MG63 (cell line): ENCODE measurements at places on chromosomes 1 and 21. TPM values are rescaled to one million over a fixed set of nuclear protein-coding genes. Genes with fewer than 3 reads are reported as not detected.

Gene GMEB1
- total RNA-seq, result 4.3 and 7.8 TPM in 2 replicates

Gene TRNP1
- total RNA-seq, result 4.7 and 8.8 TPM in 2 replicates

Gene CR1L
- not detected in 2 replicates for total RNA-seq

Gene KRTAP13-2
- total RNA-seq, result not detected in 2 replicates

Gene RGS5
- 0.30 and 13.7 TPM in 2 replicates for total RNA-seq

Gene TTC4
- total RNA-seq, result 40.8 and 41.2 TPM in 2 replicates

Gene SPRR5
- not detected in 2 replicates for total RNA-seq

Gene PEX19
- total RNA-seq, result 23.7 and 27.2 TPM in 2 replicates

Gene FHAD1
- total RNA-seq, result 0.33 and 1.1 TPM in 2 replicates

Gene ELAPOR1
- 0.20 TPM in 1 of 2 replicates, not detected in the other for total RNA-seq

Gene TENT5C
- total RNA-seq, result 6.2 and 6.4 TPM in 2 replicates

Gene HES3
- not detected in 2 replicates for total RNA-seq

Gene ATG4C
- 2.1 and 5.1 TPM in 2 replicates for total RNA-seq

Gene CLCA1
- not detected in 2 replicates for total RNA-seq

Gene TMEM52
- total RNA-seq, result not detected in 2 replicates

Gene ZNF670
- 5.2 and 10.5 TPM in 2 replicates for total RNA-seq

Gene GRHL3
- total RNA-seq, result not detected in 2 replicates

Gene KRTAP21-2
- total RNA-seq, result not detected in 2 replicates

Gene CLEC20A
- not detected in 2 replicates for total RNA-seq

Gene C8B
- not detected in 2 replicates for total RNA-seq

Gene RPE65
- not detected in 2 replicates for total RNA-seq

Gene TTC22
- not detected in 2 replicates for total RNA-seq

Gene CDK11B
- 4.5 and 12.8 TPM in 2 replicates for total RNA-seq

- no peak for DNase-seq
Observed at GRCh38 chr1:27554759-27555699, 48.9 kb downstream of the AHDC1 start.

- DNase-seq, result no peak
Observed at GRCh38 chr21:32347977-32348376, 44.8 kb downstream of the URB1 start.

- no peak for DNase-seq
Observed at GRCh38 chr1:20840731-20841130, 53.6 kb upstream of the HP1BP3 start.

DNA sequence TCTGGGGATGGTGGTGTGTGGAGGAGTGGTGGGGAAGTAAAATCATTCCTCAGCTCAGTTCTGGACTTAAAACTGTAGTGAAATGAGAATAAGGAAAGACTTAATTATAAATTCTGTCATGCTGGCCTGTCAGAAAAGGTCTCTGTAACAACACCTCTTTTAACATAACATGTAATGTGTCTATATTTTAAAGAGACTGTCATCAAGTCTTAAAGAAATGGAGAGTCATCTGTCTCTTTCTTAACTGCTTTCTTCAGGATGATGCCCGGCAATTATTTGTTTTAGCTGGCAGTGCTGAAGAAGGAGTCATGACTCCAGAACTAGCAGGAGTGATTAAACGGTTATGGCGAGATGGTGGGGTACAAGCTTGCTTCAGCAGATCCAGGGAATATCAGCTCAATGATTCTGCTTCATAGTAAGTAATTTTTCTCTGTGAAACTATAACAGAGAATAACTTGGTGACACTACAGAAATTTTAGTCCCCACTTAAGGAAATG is 30.6 kb downstream of the GNAI3 start:
- DNase-seq, result peak; percentile 82

- DNase-seq, result peak; percentile 2
Observed at GRCh38 chr1:65247419-65248359, 61.7 kb upstream of the DNAJC6 start.

DNA sequence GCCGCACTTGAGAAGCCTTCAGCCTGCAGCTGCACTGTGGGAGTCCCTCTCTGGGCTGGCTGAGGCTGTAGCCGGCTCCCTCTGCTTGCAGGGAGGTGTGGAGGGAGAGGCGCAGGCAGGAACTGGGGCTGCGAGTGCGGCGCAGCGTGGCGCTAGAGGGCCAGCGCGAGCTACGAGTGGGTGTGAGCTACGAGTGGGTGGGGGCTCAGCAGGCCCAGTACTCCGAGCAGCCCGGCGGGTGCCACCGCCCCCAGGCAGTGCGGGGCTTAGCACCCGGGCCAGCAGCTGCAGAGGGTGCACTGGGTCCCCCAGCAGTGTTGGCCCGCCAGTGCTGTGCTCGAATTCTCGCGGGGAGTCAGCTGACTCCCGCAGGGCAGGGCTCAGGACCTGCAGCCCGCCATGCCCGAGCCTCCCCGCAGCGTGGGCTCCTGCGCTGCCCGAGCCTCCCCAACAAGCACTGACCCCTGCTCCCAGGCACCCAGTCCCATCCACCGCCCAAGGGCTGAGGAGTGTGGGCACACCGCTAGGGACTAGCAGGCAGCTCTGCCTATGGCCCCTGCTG is 1620.1 kb downstream of the BRINP3 start:
- DNase-seq, result no peak

DNA sequence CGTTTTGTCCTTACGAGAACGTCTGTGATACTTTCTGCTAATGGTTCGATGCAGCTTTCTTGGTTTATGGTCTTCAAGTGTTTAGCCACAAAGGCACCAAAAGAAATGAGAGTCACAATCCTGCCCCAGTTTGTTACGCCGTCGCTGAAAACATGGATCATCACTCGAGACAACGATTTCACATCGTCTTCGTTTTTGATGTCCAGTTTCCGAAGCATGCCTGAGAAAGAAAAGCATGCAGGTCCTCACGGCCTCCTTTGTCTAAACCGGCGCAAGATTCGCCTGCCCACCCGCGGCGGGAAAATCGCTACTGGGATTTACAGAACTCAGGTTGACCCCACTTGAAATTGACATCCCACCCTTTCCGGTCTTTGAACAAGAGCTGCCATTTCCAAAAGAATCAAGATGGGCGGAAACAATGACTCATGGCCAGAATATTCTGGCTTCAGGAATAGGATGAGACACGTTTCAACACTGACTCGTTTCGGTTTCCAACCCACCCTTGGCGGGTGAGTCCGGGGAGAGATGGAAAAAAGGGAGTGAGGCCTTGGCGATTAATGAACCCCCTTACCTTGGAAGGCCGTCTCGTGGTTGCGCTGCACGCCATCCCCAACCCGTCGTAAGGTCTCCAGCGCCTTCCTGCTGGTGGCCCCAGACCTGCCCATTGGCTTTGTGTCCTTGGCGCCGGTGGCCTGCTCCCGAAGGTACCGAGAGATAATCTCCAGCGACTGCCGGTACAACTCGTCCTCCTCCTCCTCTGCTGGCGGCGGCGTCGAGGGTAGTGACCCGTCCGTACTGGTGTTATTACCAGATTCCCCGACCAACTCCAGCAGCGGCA is 919 bp downstream of the MCL1 start:
- DNase-seq, result peak; percentile 86

GRCh38 chr1:56257726-56258125 is 321.6 kb downstream of the PLPP3 start:
- DNase-seq, result no peak

DNA sequence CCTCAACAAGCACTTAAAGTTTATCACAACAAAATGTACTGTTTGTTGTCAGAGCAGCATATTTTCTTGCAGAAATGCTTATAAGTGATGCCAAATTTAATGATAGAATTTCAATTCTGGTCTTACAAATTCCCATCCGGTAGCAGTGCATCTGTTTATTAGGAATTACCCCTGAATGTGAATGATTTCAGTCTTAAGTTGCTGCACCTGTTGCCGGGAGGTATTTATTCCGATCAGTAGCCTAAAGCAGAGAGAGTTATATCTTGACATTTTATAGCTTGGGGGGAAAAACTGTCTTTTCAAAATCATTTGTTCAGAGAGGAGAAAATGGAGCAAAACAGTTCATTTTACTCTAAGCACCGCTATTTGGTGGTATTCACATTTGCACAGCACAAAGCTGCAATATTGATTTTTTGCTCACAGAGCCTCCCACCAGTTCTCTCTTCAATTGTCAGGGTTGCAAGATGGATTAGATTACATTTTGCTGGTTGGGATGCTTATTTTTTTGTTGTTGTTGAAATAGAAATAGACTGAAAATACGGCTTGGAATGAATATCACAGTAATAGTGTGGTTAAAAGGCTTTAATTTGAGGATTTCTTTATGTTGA is 98.6 kb downstream of the ADGRL2 start:
- DNase-seq, result no peak

DNA sequence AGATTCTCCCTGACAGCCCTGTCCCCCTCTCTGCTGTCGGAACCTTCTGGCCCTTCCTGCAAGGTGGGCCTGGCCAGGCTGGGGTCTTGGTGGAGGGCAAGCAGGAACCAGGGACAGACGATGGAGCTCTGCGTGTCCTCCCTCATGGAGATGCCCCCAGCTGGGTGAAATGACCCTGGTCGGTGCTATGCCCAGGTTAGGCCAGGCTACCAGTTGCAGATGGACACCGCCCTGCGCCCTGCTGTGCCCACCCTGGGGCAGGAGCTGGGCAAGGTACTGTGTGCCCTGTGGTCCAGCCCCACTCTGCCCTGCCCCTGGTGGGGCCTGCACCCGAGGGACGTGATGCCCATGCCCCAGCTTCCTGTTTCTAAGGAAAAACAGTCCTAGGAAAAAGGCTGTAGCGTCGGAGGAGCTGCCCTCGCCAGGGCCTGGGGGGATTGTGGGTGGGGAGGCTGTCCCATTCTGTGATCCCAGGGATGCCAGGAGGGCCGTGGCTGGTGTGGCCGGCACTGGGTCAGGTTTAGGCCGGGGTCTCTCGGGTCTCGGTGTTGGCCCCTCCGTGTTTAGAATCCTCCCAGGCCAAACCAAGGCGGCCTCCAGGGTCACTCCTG is 77.6 kb downstream of the MORN1 start:
- no peak for DNase-seq

- no peak for DNase-seq
Observed at GRCh38 chr1:56816264-56816663, 2.9 kb downstream of the FYB2 start.

GRCh38 chr1:197706601-197707000 is 68.7 kb downstream of the DENND1B start:
- no peak for DNase-seq

GRCh38 chr1:7501084-7501491 is 270.0 kb upstream of the VAMP3 start:
- DNase-seq, result no peak

DNA sequence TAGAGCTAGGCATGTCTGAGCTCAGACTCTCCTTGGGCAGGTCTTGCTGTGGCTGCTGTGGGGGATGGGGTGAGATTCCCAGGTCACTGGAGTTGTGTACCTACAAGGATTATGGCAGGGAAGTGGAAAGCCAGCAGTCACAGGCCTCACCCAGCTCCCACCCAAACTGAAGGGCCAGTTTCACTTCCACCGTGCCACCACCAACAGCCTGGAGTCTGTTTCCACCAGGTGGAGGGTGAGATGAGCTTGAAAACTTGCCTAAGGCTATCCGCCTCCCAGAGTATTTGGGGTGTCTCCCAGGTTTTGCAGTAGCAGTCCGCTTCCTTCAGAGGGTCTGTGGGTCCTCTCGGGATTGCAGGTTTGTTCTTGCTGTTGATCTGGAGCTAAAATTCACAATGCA is 327.7 kb downstream of the PTPRC start:
- no peak for DNase-seq

DNA sequence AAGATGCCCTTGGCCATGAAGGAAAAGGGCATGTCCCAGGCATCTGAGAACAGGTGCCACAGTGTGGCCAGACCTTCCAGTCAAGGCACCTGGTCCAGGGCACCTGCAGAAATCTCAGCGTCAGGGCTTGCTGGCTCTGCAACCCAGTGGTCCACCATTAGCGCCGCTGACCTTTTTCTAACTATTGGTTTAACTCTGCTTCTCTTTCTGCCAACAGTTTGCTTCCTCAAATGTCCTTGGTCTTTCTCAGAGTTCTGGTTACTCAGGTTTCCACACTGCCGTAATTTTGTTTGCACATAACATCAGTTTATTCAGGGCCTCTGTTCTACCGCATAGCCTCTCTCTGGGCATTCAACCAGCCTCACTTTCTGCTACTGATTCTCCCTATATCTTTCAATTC is 16.5 kb upstream of the FYB2 start:
- no peak for DNase-seq

- no peak for DNase-seq
Observed at GRCh38 chr1:156858959-156859522, at the start of gene INSRR. INSRR (minus strand) TSS chr1:156859117; CDS start chr1:156858621, 496 bp downstream.

GRCh38 chr1:55741516-55741915 is 526.4 kb upstream of the USP24 start:
- no peak for DNase-seq

DNA sequence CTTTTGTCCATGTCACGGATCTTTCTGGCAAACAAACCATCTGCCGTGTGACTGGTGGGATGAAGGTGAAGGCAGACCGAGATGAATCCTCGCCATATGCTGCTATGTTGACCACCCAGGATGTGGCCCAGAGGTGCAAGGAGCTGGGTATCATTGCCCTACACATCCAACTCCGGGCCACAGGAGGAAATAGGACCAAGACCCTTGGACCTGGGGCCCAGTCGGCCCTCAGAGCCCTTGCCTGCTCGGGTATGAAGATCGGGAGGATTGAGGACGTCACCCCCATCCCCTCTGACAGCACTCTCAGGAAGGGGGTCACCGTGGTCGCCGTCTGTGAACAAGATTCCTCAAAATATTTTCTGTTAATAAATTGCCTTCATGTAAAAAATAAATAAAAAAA is 35.9 kb upstream of the NBL1 start:
- no peak for DNase-seq

- DNase-seq, result no peak
Observed at GRCh38 chr21:38979271-38980121, 173.8 kb downstream of the ETS2 start.

GRCh38 chr1:11802616-11802972 is 3.2 kb downstream of the MTHFR start:
- no peak for DNase-seq

DNA sequence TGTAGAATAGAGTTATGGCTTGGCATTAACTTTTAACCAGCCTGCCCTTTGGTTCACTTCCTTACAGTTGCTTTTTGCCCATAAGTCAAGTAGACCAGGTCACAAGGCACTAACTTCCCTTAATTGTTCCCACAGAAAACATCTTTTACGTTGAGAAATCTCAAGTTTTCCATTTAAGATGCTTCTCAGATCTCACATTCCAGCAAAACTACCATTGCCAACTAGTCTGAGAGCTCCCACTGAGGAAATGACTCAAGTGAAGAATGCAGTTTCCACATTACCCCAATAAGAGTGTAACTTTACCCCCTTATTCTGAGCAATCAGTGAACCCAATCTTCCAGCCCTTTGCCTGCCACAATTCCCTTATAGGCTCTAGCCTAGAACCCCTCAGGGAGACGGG is 502.2 kb upstream of the OLFM3 start:
- no peak for DNase-seq

DNA sequence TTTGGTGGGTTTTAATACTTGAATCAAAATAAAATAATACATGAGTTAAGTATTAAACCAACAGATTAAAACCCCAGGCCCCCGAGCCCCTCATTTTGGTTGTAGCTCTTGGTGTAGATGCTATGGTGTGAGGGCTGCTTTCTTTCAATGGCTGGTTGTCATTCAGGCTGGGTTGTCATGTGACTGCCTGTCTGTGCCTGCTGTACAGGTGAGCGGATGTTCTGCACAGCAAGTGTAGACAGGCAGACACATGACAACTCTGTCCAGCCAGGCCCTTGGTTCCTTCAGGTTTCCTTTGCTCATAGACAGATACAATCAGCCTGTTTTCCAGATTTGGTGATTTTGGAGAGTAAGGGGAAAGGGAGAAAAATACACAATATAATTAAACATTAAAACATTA is 281.9 kb upstream of the C1orf105 start:
- DNase-seq, result no peak
